Omental fat pad (tissue), 4 donors: ENCODE measurements at places on chromosomes 2 and 18. TPM values are rescaled to one million over a fixed set of nuclear protein-coding genes. Genes with fewer than 3 reads are reported as not detected.

Gene SERPINB10
- total RNA-seq = not detected

Gene HOXD10
- total RNA-seq = 0.56 TPM

Gene REG3A
- total RNA-seq = not detected

Gene MYO1B
- total RNA-seq = 37.7 TPM

Gene SNORC
- total RNA-seq = 0.56 TPM

Gene BUB1
- total RNA-seq = 2.4 TPM

Gene KCNF1
- not detected for total RNA-seq

Gene CNDP2
- total RNA-seq = 91.7 TPM

Gene IL1F10
- not detected for total RNA-seq

Gene XDH
- not detected for total RNA-seq

Gene LAMA1
- total RNA-seq = 11.3 TPM

Gene GAD1
- total RNA-seq = 0.31 TPM

Gene EMX1
- total RNA-seq = 4.0 TPM

Gene ACMSD
- not detected for total RNA-seq

Gene PROM2
- total RNA-seq = 0.60 TPM

Gene TSN
- 39.5 TPM for total RNA-seq

Gene SERPINB12
- total RNA-seq = not detected

Gene SNTG2
- 1.9 TPM for total RNA-seq

Gene CCDC148
- total RNA-seq = not detected

Gene USP37
- 8.5 TPM for total RNA-seq

Gene NMUR1
- 2.0 TPM for total RNA-seq

Gene PIGN
- total RNA-seq = 24.5 TPM

Gene MC2R
- not detected for total RNA-seq

Gene GPBAR1
- 74.0 TPM for total RNA-seq

Gene SCYGR4
- total RNA-seq = not detected

Gene SERPINB11
- total RNA-seq = not detected

Gene IL36RN
- total RNA-seq = not detected

Gene PRSS56
- total RNA-seq = not detected

Gene ARHGAP25
- total RNA-seq = 8.4 TPM

Gene ST6GAL2
- 1.7 TPM for total RNA-seq

Gene ZBTB7C
- total RNA-seq = 14.1 TPM

Gene SERPINB7
- 0.36 TPM for total RNA-seq

Gene COLEC12
- total RNA-seq = 54.8 TPM

Gene SLC23A3
- 2.7 TPM for total RNA-seq

Gene STEAP3
- total RNA-seq = 18.9 TPM

Gene RNF152
- 11.7 TPM for total RNA-seq

Gene SLC4A5
- 1.2 TPM for total RNA-seq

Gene CAPN14
- total RNA-seq = not detected

Gene SALL3
- 0.12 TPM for total RNA-seq

Gene PROC
- total RNA-seq = not detected

Gene IL1B
- 2.9 TPM for total RNA-seq

Gene NABP1
- total RNA-seq = 318 TPM

Gene FBLN7
- 0.44 TPM for total RNA-seq

Gene FAM237A
- total RNA-seq = not detected

Gene CTDP1
- total RNA-seq = 18.6 TPM

Gene PLGLB1
- 8.0 TPM for total RNA-seq

Gene AKAIN1
- not detected for total RNA-seq
